Bronchial epithelial cell (primary cell): ENCODE measurements at places on chromosomes 3 and 15.

DNA sequence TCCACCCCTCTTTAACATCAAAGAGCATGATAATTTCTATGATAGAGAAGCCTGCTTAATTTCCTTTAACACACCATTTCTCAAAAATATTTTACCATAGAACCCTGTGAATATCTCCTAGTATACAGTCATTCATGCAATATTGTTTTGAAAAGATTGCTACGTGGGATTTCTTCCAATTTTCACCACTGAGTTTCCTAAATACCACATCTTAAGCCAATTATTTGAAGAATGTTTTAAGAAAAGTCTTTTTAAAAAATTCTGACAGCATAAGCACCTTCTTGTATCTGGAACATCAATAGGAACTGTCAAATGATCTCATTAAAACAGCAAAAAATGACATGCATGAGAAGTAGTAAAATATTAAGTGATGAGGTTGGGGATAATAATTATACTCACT lies 1126.7 kb downstream of the TUSC7 start:
- no peak for DNase-seq

GRCh38 chr15:66715181-66715624 lies 13.2 kb downstream of the SMAD6 start:
- DNase-seq, result no peak

- peak; percentile 98 for DNase-seq
These were observed 240.1 kb downstream of the XXYLT1 start for GRCh38 chr3:195030791-195031321.

DNA sequence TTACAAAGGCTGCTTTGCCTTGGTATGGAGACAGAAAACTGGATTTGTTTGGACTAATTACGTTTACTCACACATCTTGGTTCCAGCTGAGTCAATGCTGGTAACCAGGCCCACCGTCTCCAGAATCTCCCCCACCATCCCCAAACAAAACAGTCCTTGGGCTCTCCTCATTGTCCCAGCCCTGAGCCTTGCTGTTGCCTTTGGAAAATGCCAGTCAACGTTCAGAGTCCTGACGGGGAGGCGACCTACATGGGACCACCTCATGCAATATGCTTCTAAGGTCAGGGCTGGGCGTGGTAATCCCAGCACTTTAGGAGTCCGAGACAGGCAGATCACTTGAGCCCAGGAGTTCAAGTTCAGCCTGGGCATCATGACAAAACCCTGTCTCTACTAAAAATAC lies 85.2 kb upstream of the IQSEC1 start:
- no peak for DNase-seq

- DNase-seq, result peak; percentile 66
These were observed 32.9 kb upstream of the MBNL1 start for GRCh38 chr3:152235709-152236298.

DNA sequence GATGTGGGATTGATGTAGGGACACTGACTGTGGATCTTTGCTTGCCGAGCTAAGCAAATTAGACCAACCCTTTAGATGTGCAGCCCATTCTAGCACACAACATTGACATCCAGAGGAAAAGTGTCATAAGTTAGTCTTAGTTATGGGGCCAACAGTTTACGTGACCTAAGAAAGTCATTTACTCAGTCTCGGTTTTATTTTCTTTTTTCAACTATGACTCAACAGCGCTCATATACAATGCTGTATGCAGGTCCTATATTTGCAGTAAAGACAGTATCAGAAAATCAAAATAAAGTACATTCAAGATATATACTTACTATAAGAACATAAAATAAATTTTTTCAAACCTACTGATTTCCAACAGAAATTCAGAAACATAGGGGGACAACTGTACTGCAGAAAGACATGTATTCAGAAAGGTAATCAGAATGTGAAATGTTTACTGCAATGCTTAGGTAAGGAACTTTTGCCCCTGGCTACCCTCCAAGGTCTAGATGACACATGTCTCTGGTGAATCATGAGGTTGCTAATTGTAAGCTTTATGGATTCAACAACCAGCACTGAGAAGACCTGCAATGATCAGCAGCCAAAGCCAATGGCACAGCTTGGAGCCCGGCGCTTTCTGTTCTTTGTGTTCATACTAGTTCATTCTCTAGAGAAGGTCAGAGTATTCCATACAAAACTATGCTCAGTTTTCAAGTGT lies 317.5 kb upstream of the CNTN6 start:
- peak; percentile 52 for DNase-seq

GRCh38 chr3:150515210-150515609 lies 31.1 kb downstream of the SERP1 start:
- DNase-seq, result peak; percentile 77

- no peak for DNase-seq
These were observed 192.9 kb downstream of the ZBBX start for GRCh38 chr3:167187221-167187620.

DNA sequence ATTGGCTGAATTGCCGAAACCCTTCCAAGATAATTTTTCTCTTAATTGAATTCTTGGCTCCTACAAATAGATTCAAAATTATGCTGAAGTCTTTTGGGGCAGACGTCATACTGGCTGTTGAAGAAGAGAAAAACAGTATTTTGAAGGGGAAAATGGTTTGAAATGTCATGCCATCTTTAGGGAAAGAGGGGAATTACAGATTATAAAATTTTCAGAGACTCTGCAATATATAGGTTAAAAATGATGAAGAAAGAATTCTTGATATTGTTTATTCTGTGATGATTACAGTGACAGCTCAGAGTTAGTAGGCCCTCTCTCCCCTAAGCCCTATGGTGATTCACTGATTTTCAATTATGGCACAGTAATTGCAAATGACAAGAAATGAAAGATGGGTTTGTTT lies 86.1 kb downstream of the CGNL1 start:
- peak; percentile 70 for DNase-seq
